ENCODE measurements at places on chromosomes 1 and 21.

GRCh38 chr1:200776949-200777348 is 38.3 kb downstream of the CAMSAP2 start:
- DNase-seq, result no peak

DNA sequence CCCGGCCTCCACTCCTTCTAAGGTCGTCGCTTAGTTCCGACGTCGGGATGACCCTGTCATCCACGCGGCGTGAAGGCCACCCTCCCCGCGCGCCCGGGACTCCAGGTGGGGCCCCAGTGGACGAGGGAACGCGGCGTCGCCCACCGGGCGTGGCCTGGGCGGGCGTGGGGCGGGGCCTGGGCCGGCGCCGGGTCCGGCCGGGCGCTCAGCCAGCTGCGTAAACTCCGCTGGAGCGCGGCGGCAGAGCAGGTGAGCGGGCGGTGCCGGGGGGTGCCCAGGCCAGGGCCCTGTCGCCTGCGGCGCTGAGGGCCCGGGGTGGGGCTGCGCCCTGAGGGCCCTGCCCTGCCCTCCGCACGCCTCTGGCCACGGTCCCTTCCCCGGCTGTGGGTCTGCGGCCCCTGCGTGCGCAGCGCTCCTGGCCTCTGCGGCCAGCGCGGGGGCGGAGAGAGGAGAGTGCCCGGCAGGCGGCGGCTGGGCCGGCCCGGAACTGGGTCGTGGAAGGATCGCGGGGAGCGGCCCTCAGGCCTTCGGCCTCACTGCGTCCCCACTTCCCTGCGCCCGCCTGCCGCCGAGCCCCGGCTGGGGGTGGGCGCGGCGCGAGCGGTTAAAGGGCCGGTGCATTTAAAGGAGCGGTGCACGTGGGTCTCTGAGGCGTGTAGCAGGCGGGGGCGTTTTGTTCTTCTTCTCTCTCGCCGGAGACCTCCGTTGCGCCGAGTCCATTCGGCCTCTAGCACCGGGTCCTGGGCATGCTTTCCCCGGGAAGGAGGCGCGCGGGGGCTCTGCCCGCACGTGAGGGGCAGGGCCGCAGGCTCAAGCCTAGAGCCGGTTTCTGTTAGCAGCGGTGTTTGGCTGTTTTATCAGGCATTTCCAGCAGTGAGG is at the start of gene PSEN2:
Gene PSEN2 (plus strand): TSS at position 216 of the 879 bp plus-strand sequence. CDS start 11,292 bp downstream, outside the sequence.
- peak; percentile 49 for DNase-seq

GRCh38 chr1:156884560-156885184 is 8.8 kb upstream of the PEAR1 start:
- DNase-seq, result no peak

DNA sequence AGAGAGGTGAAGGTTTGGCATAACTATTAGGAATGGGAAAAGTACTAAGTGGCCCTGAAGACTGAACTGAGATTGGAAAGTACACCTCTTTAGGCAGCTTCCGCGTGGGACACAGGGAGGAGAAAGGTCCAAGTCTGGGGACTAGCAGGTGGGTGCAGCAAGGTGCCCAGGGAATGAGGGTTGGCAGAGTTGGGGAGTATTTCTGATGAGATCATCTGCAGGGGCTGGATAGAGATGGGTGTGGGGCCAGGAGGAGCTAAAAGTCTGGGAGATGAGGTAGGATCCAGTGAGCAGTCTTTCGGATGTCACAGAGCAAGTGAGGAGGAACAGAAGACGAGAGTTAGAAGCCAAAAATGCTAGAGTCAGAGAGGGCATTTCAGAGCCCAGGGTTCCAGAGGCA is 36.1 kb downstream of the CDCA8 start:
- DNase-seq, result no peak

GRCh38 chr1:178166429-178167024 is 72.6 kb downstream of the RASAL2 start:
- no peak for DNase-seq

DNA sequence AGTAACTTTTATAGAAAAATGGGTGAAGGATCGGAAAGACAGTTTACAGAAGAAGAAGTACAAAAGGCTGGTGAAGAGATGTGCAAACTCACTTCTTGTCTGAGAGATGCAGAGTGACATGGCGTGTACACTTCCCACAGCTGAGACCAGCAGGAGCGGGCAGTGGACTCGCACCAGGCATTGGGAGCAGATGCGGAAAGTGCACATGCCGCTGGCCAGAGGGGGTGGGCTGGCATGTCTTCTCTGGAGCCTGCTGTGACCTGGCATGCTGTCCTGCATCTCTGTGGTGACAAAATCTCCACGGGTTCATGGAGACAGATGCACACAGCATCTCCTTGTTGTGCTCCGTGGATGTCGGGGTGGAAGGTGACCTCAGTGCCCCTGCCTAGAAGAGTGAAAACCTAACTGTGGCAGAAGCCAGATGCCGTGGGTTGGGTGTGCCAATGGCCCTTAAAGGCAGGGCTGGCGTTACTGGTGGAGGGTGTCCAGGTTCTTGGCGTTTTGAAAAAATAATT is 128.6 kb upstream of the COL6A1 start:
- DNase-seq, result no peak

- no peak for DNase-seq
Observed at GRCh38 chr21:29953690-29954089, 13.9 kb upstream of the GRIK1 start.

GRCh38 chr1:178126741-178127185 is 32.9 kb downstream of the RASAL2 start:
- DNase-seq, result no peak

DNA sequence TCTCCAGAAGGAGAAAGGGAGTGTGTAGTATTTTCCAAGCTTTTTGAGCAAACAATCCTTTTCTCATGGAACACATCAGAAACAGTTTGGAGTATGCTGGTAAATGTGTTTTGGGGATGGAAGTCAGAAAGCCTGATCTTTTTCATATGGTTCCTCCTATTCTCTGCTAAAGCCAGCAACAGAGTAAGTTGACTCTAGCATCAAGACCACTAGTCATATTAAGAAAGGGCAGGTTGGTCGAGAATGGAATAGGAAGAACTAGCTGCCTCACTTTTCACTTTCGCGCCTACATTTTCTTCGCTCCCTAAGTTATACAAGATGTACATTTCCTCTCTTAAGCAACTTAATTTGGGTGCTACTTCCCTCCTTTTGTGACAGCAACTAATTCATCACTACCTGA is 24.0 kb downstream of the PPT1 start:
- no peak for DNase-seq

DNA sequence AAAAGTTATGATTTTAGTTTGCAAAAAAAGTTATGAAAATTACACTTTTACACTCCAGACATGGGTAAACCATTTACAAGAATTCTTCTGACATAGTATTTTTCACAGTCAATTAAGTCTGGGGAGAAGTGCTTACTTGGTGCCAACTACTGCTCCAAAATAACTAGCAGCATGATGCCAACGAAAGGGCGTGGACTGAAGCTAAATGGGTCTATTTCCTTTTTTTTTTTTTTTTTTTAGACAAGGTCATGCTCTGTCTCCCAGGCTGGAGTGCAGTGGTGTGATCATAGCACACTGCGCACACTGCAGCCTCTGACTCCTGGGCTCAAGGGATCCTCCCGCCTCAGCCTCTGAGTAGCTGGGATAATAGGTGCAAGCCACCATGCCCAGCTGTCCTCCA is 43.2 kb downstream of the FMO4 start:
- DNase-seq, result no peak

DNA sequence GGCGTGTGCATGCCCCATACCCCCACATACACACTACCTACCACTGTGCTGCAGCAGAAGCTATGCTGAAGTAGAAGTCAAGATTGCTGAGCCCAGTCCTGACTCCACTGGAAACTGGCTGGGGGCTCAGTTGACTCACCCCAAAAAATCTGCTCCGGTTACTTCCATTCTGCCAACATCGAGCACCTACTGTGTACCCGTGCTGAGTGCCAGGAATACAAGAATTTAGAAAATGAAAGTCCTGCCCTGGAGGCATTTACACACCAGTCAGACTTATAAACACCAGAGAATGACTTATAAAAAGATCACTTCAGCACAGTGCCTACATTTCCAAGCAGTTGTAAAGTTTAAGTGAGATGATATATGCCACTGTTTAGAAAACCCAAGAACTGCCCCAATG is 99.1 kb downstream of the NMNAT2 start:
- DNase-seq, result no peak

DNA sequence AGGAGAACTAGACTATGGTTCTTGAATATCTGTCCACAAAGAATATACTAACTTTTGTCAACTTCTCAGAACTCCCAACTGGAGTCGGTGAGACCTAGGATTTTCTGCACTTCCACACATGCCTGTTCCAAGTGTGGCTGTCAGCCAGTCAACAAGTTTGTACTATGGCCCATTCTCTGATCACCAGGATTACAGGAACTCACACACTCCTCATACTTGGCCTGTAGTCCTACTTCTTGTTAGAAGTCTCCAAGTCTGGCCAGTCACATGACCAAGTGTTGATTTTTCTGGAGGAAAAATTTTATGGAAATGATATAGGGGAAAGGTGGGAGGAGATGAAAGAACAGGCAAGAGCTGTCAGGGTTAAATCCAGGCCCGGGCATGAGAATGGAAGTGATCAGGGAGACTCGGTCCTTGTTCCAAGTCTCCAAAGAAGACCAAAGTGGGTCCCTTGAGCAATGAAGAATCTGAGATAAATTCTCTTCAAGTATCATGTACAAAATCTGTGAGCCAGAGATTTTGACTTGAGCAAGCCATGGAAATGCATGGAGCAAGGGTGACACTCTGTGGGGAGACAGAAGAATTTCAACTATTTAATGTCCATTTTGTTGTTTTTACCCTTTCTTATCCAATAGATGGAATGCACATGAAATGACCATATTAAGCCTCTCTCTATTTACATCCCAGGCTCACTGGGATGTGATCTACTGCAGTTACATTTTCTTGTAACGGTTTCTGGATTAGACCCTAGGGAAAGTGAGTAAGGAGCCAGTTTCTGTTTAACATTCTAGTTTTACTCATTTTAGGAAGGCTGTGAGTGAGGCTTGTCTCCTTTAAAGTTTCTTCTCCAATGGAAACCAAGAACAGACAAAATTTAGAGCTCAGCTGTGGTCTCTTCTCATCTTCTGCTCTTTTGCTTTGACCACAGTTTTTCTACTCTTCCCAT is 320.9 kb downstream of the ASTN1 start:
- DNase-seq, result peak; percentile 41

DNA sequence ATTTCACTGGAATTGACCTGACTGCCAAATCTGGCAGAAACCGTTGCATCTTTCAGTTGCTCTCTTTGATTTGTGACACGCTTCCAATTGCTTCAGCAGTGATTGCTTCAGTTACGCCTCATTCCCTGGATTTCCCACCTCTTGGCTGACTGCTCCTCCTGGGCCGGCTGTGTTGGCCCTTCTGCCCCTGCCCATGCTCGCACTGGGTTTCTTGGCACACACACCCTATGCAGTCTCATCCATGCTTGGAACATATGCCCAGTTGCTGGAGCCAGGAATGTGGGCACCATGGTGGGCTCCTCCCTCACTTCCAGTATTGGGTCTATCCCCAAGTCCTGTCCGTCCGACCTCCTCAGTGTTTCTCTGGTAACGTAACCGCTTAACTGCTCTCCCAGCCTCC is 2.2 kb upstream of the ZBTB21 start:
- no peak for DNase-seq

- no peak for DNase-seq
Observed at GRCh38 chr1:235902677-235903542, 36.2 kb upstream of the LYST start.

- no peak for DNase-seq
Observed at GRCh38 chr1:161427733-161428516, 60.2 kb upstream of the CFAP126 start.

DNA sequence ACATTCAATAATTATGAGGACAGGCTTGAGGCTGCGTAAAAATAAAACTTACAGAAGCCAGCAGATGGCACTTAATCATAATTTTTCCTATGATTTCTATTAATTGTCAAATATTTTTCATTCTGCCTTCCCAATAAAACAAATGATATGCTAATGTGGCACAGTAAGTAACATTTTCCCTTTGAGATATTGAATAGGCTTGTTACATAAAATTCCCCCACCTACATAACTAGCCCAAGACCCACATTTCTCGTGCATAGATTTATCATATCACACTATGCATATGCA is 55.4 kb upstream of the PTGFRN start:
- DNase-seq, result no peak

DNA sequence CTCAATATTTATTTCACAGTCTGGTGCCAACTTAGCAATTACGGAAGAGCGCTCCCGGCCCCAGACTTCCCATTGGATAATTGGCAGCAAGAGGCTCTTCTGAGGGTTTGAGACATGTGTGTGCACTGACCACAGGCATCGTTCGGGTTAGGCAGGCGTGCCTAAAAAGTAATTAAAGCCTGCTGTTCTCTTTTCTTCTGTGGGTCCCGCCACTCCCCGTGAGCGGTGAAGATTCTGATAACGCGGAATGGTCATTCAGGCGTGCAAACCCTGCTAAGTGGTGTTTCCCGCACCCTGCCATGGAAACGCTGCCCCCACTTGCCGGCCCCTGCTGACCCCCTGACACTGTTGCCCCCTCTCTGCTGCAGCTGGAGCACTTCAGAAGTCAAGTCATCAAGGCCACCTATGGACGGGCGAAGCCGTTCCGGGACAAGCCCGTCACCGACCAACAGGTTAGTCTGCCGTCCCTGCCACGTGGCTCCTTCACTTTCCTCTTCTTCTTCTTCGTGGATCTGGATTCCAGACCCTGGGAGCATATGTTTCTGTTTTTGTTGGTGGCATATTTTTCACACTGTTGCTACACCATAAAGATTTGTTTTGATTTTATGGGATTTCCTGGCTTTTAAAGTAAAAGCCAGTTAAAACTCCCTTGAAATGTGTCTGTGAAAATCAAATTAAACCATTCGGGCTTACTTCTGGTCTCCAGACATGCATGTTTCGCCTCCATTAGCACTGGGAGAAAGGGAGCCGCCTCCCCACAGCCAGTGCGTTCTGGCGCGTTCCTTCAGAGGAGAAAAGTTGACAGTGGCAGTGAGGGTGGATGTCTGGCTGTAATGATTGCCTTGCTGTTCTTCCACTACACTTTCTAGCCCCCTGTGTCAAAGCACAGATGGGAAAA is 79.9 kb downstream of the FHAD1 start:
- DNase-seq, result no peak

GRCh38 chr1:12358499-12358898 is 128.7 kb downstream of the VPS13D start:
- no peak for DNase-seq

DNA sequence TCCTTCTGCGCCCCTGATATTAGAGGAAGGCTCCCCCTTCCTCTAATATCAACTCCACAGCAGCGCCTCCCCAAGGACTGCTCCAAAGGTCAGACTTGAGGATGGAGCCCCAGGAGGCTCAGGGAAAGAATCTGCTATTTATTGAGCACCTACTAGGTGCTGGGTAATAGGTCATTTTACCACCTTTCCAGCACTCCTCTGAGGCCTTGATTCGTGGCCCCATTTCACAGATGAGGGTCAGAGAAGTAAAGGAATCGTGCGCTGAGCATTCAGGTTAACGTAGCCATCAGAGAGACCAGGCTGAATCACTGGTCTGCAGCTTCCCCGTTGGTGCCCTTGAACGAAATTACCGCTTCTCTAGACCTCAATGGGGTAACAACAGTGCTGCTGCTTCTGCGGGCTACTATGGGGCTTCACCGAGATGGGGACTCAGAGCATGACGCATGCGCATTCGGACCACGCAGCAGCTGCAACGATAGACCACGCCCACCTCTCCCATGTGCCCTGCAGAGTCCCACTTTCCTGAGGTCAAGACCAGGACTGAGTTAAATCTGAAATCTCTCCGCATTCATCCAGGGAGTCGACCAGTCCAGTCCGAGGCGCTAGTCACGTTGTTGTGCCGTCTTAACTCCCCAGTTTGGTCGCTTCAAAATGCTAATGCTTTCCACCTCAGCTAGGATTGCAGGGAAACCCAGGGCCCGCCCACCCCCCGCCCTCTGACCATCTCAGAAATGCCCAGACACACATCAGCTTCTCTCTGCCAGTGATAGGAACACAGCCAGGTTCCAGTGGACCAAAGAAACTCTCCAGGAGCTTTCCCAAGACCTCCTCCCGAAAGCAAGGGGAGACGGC is 12.9 kb downstream of the CAMK2N1 start:
- no peak for DNase-seq

Data from left renal pelvis (tissue), 4 donors.